ENCODE measurements at places on chromosomes 12 and 14.

DNA sequence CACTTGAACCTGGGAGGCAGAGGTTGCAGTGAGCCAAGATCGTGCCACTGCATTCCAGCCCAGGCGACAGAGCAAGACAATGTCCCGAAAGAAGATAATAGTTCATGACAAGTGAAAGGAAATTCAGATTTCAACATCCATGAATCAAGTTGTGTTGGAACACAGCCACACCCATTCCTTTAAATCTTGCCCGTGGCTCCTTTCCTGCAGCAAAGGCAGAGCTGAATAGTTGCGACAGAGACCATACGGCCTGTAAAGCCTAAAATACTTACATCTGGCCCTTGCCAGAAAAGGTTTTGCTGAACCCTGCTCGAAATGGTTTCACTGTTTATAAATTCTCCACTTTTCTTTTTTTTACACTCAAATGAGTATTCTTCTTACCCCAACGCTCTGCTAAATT, 17.7 kb upstream of the ITPK1 start:
- no peak for DNase-seq

- no peak for DNase-seq
Observed at GRCh38 chr12:109559200-109559505, 14.2 kb downstream of the MMAB start.

DNA sequence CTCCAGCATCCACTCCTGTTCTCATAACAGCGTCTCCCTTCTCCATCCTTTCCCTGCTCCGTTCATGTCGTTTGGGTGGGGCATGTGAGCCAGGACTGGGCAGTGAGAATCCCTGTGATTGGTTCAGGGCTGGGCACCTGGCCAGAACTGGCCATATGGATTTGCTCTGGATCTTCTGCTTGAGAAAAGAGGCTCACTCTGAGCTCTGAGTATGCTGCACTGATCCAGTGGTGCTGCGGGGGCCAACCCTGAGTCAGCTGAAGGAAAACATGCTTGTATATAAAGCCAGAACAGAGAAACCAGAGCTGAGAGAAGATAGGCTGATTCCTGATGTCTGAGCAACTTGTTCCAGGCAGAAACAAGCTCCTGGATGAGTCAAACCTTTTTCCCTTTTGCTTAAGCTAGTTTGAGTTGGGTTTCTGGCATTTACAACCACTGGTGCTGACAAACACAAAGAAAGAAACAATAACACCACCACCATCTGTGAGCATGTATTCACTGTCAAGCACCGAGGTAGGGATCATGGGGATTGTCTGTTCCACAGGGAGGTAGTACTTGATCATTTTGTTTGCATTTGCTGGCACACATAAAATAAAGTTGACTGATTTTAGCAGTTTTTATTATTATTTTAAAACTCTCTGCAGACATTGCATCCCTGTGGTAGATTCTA, 14.0 kb upstream of the HPD start:
- no peak for DNase-seq

DNA sequence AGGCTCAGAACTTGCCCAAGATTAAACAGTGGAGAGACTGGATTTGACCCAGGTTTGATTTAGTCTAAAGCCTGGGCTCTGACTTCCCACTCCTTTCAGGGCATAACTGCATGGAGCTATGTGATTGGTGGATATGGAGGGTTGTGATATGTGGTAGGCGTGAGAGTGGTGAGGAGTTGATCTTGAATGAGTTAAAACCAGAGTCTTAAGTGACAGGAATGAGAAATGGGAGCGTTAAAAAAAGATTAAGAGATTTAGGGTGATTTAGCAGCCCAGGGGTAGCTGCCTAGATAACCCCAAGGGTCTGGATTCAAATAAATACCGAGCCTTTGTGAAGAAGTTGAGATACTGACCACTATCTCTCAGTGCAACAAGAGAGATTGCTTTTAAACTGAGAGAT, 8.4 kb downstream of the SYNDIG1L start:
- no peak for DNase-seq

DNA sequence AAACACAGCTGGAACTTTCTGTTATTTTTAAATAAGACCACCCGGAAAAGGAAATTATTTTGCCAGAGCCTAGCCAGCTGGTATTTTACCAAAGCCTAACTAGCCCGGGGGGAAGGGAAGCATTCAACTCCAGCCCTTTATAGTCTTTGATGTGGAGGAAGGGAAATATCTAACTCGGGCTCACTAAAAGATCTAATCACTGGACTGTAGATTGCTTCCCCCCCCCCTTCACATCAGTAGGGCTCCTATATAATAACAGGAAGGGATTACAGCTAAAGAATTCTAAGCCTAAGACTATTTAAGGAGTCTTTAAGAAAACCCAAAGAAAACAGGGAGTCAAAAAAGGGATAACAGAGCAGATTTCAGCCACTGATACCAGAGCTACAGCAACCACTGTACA, 431.1 kb downstream of the KCNH5 start:
- no peak for DNase-seq

- DNase-seq = no peak
Observed at GRCh38 chr12:269191-269590, 6.6 kb upstream of the SLC6A13 start.

Measured in stimulated activated CD4-positive, alpha-beta T cell treated with anti-CD3 and anti-CD28 coated beads, Interleukin-1b, Interleukin-23, amount 100 ng/mL, for 24 hours (primary cell).